NB4 (cell line): ENCODE measurements at places on chromosomes 12 and 14.

DNA sequence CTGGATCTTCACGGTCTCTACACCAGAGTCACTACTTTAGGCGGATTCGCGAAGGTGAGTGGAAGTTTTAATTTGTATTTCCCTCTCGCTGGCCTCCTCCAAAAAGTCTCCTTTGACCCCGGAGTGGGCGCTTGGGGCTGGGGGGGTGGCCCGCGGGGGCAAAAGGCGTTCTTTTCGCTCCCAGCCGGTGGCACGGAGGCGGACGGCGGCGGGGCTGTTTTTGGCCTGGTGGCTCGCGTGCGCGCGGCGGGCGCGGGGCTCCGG lies 510 bp downstream of the ARID2 start:
- DNase-seq = no peak

GRCh38 chr14:103695296-103696069 lies 19.8 kb downstream of the XRCC3 start:
- no peak for DNase-seq

DNA sequence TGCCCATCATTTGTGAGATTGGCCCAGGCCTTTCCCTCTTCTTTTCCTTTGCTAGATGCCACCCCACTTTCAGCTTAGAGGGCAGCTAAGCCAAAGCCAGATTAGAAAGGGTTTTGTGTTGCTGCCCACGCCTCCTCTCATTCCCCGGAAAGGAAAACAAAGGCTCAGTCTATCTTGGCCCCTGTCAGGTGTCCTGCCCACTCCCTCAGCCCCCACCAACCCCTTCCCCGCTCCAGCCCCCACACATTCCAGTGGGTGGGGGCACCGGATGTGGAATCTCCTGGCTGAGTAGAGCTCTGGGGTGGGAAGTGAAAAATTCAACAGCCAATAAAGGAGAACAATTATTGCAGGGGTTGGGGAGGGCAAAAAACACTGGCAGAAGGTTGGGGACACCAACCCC lies 2.2 kb downstream of the BLOC1S1 start:
- DNase-seq = no peak

DNA sequence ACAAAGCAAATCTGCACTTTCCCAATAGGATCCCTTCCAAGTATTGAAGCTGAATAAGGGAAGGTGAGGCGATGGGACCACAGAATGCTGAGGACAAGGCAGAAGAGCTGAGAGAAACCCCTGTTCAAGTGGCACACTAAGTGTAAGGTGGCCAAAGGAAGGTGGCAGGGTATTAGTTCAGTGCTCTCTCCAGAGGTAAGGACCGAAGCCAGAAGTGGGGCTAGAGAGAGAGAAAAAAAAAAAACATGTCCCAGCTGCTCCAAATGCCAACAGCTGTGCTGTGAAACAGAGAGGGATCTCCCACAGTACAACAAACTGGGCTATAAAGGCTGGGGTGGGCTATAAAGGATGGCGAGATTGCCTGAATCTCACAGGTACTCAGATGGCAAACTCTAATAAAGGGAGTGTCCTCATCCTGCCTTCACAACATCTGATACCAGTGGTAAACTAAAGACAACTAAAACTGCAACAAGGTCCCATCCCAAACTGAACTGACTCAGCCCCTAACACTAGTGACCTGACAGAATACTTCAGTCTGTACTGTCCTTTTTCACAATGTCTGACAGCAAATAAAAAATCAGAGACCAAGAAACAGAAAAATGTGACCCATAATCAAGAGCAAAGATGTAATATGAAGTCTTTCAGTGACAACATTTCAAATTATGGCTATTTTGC lies 47.9 kb downstream of the CDK17 start:
- DNase-seq = no peak

- no peak for DNase-seq
Measured at GRCh38 chr14:38185671-38186070, 22.0 kb upstream of the SSTR1 start.

GRCh38 chr14:81402123-81402495 lies 2.0 kb upstream of the STON2 start:
- DNase-seq = peak; percentile 37

GRCh38 chr12:96751626-96752025 lies 155.4 kb upstream of the NEDD1 start:
- DNase-seq = no peak

- DNase-seq = no peak
Measured at GRCh38 chr14:102931580-102932285, 9.3 kb downstream of the AMN start.

DNA sequence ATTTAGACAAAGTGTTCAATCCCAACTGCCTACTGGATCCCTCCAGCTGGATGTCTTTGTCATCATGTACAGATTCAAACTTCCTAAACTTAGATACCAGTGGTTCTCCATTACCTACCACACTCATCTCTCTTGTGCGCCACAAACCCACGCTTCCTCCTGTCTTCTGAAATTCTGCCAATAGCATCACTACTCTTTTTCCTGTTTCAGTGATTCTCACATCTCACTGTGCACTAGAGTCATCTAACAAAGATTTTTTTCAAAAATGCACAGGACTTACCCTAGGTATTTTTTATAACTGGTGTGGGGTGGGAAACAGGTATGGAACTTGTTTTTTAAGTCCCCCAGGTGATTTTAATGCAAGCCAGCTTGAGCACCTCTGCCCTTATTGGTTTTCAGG lies 5.9 kb downstream of the PSMB5 start:
- no peak for DNase-seq

DNA sequence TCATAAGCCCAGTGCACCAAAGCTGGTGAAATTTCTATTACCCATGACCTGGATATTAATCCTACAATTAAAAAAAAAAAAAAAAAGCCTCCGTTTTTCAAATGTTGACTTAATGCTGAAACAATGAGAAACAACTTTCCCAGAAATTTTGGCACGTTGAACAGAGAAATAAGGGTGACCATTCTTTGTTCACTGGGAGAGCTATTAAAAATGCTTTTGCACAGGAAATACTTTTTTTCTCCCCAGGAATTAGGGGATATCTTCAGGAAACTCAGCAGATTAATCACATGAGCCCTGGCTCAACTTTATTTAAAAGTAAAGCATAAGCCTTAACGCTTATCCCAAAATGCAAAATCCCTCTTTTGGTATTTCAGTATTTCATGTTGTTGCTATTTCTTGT lies 54.8 kb upstream of the FLRT2 start:
- no peak for DNase-seq

DNA sequence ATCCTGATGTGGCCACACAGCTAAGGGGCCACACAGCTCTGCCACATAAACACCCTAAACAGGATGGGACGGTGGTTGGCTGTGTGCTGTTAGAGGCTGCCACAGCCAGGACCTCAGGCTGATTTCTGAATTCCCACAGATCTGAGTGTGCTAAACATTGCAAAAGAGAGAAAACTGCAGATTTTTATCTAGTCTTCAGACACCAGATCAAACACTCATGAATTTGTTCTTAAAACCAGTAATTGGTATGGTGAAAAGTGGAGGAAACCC lies 190.7 kb downstream of the MON2 start:
- DNase-seq = no peak

- no peak for DNase-seq
Measured at GRCh38 chr12:67957383-67957782, 31.9 kb upstream of the IFNG-AS1 start.

DNA sequence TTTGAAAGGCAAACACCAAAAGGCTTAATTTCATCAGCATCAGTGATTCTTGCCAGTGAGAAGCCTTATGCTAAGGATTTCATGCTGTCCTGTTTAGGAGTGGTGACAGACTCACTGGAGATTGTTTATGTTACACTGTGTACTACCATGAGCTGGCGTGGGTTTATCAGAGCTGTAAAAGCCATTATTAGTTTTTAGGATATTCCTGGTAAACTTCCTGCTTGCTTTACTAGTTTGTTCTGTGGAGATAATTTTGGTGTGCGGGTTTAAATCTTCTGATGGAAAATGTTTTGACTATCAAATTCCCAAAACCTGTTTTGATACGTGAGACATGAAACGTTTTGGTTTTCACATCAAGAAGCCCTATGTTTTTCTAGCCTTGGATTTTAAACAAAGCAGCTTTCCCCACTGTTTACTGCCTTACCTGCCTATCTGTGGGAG lies 15.2 kb downstream of the PPFIBP1 start:
- DNase-seq = no peak

DNA sequence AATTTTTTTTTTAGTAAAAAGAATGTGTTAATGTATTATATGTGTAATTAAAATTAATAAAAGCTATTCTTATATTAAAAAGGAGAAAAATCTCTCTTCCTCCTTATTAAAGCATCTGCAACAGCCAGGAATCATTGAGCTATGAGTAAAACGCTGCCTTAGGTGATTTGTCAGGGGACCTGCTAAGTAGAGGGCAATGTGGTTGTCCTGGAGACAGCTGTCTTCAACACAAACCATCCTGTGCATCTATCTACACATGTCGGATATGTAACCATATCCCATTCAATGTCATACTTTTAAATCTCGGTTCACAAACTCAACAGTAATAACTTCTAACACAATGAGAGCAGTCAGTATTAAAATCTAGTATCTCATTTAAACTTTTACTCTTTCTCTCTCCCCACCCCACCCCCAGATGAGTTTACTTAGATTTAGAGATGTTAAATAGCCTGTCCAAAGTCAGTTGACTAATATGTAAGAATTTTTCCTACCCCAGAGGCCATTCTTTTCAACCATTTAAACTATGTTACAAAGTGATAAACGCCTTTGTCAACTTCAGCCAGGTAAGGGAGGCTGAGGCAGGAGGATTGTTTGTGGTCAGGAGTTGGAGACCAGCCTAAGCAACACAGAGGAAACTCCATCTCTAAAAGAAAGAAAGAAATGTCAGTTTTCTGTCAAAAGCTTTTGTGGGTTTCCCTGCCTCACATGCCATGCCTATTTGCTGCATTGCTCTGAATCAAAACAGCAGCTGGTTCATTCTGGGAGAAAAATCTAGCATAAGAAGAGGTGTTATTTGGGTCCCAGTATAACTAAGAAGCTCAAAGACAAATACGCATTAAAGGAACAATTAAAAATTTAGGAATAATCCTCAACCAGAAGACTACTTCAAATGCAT lies 413.7 kb upstream of the CCDC196 start:
- DNase-seq = no peak

DNA sequence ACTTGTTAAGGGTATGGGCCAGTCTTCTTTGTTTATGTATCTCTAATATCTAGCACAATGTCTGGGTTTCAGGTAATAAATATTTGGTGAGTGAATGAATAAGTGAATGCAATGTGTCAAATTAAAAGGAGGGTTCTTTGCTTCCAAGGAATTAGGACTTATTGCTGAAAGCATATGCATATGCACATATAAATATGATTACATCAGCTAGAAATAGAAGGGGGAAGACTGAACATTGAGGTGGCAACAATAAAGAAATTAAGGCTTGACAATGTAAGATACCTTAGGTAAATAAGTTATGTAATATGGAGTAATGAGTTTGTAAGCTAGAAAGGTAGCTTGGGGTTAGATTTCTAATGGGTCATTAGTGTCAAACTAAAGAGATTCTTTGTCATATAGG lies 37.7 kb downstream of the KCNMB4 start:
- no peak for DNase-seq

GRCh38 chr14:80054020-80054419 lies 157.3 kb downstream of the DIO2 start:
- no peak for DNase-seq

DNA sequence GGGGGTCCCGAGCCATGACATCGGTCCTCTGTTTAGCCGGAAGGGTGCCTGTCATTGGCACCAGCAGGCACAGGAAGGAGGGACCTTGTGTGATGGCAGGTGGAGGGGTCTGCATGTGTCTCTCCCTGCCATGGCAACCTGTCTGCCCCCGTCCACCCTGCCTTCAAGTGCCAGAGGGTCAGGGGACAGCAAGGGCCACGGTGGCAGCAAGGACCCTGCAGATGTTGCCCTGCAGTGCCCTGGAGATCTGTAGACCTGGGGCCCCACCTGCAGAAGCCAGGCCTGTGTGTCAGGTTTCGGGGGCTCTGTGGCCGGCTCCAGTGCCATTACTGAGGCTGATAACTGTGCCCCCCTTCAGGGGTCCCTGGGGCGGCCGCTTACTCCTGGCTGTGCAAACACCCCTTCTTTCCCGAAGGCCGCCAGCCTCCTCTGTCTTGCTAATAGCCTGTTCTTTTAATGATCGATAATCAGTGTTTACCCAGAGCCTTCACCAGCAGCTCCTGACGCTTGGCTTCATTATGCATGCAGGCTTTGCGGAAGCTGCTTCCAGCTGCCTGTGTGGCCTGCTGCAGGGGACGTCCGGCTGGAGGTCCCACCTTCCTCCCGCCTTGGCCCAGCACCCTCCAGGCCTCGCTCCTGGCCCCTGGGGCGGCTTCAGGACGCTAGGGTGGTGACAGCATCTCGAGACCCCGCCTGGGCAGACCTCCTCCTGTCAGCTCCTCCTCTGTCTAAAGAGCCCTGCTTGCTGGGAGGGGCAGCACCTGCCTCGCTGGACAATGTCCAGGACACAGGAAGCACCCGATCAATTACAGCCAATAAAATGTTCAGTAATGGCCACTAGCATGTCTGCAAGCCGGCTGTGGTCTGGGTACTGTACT lies 153.0 kb downstream of the KIF26A start:
- DNase-seq = no peak

- no peak for DNase-seq
Measured at GRCh38 chr14:79658769-79659168, 552.5 kb downstream of the DIO2 start.

GRCh38 chr12:107118624-107119023 lies 25.3 kb upstream of the CRY1 start:
- no peak for DNase-seq

DNA sequence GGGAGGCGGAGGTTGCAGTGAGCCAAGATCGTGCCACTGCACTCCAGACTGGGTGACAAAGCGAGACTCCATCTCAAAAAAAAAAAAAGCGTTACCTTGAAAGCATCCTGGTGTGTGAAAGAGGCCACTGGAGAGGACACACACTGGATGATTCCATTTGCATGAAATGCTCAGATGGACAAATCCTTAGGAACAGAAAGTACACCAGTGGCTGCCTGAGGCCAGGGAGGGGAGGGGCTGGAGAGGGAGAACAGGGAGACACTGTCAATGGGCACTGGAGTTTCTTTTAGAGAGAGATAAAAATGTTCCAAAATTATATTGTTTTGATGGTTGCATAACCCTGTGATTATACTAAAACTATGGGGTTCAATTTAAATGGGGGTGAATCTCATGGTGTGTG lies 19.7 kb downstream of the TESC start:
- DNase-seq = no peak

GRCh38 chr12:96985515-96986362 lies 78.7 kb downstream of the NEDD1 start:
- peak; percentile 31 for DNase-seq

DNA sequence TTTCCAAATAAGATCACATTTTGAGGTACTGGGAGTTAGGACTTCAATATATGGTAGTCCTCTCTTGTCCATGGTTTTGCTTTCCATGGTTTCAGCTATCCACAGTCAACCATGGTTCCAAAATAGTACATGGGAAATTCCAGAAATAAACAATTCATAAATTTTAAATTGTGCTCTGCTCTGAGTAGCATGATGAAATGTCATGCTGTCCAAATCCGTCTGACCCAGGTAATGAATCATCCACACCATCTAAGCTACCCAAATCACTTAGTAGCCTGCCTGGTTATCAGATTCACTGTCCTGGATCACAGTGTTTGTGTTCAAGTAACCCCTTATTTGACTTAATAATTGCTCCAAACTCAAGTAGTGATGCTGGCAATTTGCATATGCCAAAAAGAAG lies 197.9 kb downstream of the TMTC3 start:
- no peak for DNase-seq

GRCh38 chr14:74756326-74756725 lies 6.8 kb upstream of the YLPM1 start:
- DNase-seq = no peak
